Esophagus squamous epithelium (tissue), 5 donors: ENCODE measurements at places on chromosomes 6 and 20.

- H3K27me3 ChIP-seq, result no peaks in the 10 kb centered on the region
- H3K4me1 ChIP-seq, result peaks cover 14% of the 10 kb centered on the region
- H3K27ac ChIP-seq, result peak overlapping the region; percentile 76
- no peak for DNase-seq
- H3K36me3 ChIP-seq, result no peaks in the 10 kb centered on the region
Observed at GRCh38 chr6:47135772-47136171, 93.6 kb upstream of the ADGRF1 start.

- no peak overlapping the region for H3K4me3 ChIP-seq
- H3K4me1 ChIP-seq, result no peaks in the 10 kb centered on the region
- no peak overlapping the region for H3K27ac ChIP-seq
- H3K36me3 ChIP-seq, result no peaks in the 10 kb centered on the region
- no peak for DNase-seq
- peaks cover 14% of the 10 kb centered on the region for H3K27me3 ChIP-seq
Observed at GRCh38 chr6:46090115-46091079, 39.4 kb upstream of the ENPP4 start.

DNA sequence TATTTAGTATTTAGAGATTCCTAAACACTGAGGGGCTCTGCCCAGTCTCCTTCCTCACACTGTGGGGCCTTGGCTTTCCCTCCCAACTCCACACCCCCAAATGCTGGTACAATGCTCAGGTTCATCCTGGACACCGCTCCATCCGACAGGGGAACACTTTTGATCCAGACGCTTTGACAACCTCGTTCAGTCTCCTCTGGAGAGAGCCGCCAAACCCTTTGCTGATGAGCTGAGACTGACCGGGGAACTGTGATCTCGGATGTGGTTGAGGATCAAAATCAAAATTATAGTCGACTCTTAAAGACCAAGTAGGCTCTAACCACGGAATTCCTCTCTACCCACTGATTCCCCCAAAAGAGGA, 38.8 kb upstream of the HLA-E start:
- H3K4me3 ChIP-seq, result peak overlapping the region; percentile 26
- no peak for DNase-seq
- no peaks in the 10 kb centered on the region for H3K36me3 ChIP-seq

DNA sequence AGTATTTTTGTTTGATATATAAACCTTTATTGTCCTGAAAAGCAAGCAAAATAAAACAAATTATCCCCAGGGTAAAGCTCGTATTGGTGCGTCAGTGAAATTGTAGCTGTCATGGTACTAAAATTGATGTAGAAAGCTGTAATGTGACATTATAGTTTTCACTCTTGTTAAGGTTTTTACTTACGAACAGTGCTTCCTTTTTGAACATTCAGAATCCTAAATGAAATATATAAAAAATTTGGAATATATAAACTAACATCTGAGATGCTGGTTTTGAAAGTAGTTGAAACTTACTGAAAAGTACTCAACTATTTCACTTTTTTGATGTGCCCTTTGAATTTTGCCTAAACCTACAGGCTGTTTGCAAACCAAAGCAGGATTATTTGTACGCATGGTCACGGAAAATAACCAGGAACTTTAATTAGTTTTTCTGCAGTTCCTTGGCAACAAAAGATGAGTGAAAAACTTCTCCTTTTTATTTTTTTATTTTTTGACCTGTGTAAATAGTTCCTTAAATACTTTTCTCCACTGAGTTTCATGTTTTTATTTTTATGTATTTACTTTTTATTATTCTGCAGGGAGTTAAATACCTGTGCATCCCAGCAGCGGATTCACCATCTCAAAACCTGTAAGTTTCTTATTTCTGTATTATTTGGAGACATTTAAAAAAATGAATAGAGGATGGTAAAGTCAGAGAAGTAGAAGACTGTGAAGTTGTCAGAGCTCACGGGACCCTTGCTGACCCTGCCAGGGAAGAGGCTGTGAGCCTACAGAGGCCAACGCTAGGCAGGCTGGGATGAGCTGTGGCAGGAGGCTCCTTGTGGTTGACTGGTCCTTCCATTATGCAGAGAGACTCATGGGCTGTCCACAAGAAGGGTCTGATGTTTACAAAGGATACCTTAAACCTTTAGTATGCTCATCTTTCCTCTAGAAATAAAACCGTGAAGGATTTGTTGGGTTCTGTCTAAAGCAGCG, 42.5 kb downstream of the DUSP22 start:
- H3K36me3 ChIP-seq, result no peaks in the 10 kb centered on the region
- H3K27me3 ChIP-seq, result no peaks in the 10 kb centered on the region
- H3K4me1 ChIP-seq, result no peaks in the 10 kb centered on the region
- no peak overlapping the region for H3K27ac ChIP-seq

GRCh38 chr20:13821876-13822275, 37.0 kb downstream of the NDUFAF5 start:
- DNase-seq, result no peak
- H3K27me3 ChIP-seq, result no peaks in the 10 kb centered on the region
- H3K27ac ChIP-seq, result no peak overlapping the region
- no peaks in the 10 kb centered on the region for H3K36me3 ChIP-seq
- no peaks in the 10 kb centered on the region for H3K4me1 ChIP-seq

- DNase-seq, result no peak
- H3K36me3 ChIP-seq, result no peaks in the 10 kb centered on the region
- H3K27me3 ChIP-seq, result no peaks in the 10 kb centered on the region
- no peak overlapping the region for H3K27ac ChIP-seq
Observed at GRCh38 chr6:150579611-150580010, 20.1 kb upstream of the PLEKHG1 start.

GRCh38 chr6:146543940-146544615, 445 bp downstream of the RAB32 start:
- H3K27me3 ChIP-seq, result no peaks in the 10 kb centered on the region
- peaks cover 16% of the 10 kb centered on the region for H3K4me1 ChIP-seq
- H3K27ac ChIP-seq, result peak overlapping the region; percentile 96
- no peaks in the 10 kb centered on the region for H3K36me3 ChIP-seq
- DNase-seq, result no peak
- peak overlapping the region; percentile 46 for H3K4me3 ChIP-seq

GRCh38 chr6:18207438-18207837, 52.2 kb downstream of the KDM1B start:
- no peak for DNase-seq
- H3K36me3 ChIP-seq, result peaks cover 72% of the 10 kb centered on the region
- no peaks in the 10 kb centered on the region for H3K27me3 ChIP-seq
- H3K4me3 ChIP-seq, result no peak overlapping the region
- H3K27ac ChIP-seq, result no peak overlapping the region
- H3K4me1 ChIP-seq, result no peaks in the 10 kb centered on the region

DNA sequence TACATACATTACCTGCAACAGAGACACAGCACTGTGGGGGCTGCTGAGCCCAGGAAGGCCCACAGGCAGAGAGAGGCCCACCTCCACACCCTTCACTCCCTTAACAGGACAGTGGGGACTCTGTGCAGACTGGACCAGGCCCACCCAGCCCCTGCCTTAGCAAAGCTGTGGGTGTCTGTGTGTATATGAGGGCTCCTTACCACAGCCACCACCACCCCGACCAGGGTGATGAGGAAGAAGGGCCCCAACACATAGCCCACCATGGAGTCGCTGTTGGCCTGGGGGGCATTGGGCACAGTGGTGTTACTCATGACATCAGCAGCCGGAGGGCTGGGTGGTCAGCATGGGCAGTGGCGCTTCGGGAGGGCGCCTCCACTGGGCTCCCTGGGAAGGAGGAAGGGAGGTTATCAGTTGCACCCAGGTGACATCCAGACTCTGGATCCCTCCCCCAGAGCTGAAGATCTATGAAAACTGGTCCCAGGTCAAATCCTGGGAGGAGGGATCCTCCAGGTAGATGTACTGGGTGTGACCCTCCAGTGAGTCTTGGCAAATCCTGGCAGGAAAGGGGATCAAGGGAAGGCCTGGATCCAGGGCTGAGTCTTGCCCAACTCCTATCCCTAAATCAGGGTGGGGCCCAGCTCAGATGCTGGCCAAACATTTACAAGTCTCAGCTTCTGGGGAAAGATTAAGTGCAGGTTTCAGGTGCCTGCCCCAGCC, 1.2 kb downstream of the SMIM29 start:
- H3K27ac ChIP-seq, result peak overlapping the region; percentile 94
- H3K4me3 ChIP-seq, result peak overlapping the region; percentile 90
- H3K27me3 ChIP-seq, result no peaks in the 10 kb centered on the region
- no peak for DNase-seq
- H3K4me1 ChIP-seq, result peaks cover 43% of the 10 kb centered on the region

- no peaks in the 10 kb centered on the region for H3K27me3 ChIP-seq
- DNase-seq, result no peak
- no peak overlapping the region for H3K27ac ChIP-seq
- no peaks in the 10 kb centered on the region for H3K4me1 ChIP-seq
Observed at GRCh38 chr20:4876731-4877130, 124.6 kb downstream of the SLC23A2 start.

GRCh38 chr6:84095156-84095555, 61.6 kb downstream of the MRAP2 start:
- H3K36me3 ChIP-seq, result no peaks in the 10 kb centered on the region
- DNase-seq, result no peak
- H3K4me3 ChIP-seq, result no peak overlapping the region

DNA sequence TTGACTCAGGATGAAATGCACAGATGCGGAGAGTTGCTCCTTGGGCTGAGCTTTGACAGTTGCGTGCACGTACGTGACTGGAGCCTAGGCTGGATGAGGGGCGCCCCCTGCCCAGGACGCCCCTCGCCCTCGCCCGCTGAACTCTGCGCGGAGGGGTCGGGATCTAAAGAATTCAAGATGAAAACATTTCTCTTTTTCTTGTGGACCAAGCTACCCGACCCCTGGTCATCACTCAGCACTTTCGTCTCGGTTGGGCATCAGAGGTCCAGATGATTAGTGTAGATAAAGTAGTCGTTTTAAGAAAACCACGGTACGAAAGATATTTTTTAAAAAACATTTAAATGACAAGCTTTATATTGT, 700 bp downstream of the DTD1 start:
- DNase-seq, result no peak
- H3K4me1 ChIP-seq, result peaks cover 6% of the 10 kb centered on the region
- peak overlapping the region; percentile 64 for H3K27ac ChIP-seq
- no peaks in the 10 kb centered on the region for H3K27me3 ChIP-seq
- H3K4me3 ChIP-seq, result peak overlapping the region; percentile 90

DNA sequence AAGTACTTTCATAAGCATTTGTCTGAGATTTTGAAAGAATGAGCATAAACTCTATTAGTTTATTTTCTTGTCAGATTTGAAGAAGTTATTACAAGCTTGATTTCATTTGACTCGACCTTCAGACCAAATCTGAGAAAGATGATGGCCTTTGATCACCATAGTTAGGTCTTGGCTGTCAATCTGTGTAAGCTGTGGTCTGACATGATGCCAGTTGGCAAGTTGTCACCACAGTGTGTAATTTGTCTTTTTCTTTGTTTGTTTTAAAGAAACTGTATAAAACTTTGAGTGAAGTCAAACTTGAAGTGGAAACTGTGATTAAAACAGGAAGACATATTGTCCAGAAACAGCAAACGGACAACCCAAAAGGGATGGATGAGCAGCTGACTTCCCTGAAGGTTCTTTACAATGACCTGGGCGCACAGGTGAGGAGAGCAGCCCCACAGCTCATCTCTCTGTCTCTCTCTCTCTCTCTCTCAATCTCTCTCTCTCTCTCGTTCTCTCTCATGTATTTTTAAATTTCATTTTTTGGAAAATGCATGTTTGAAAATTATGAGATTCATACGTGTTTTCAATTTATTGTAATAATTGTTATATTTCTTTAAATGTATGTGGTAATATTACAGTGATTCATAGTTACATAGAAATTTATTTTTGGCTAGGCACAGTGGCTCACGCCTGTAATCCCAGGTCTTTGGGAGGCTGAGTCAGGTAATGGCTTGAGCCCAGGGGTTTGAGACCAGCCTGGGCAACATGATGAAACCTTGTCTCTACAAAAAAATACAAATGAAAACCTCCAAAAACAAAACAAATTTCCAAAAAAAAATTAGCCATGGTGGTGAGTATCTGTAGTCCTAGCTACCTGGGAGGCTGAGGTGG, 208.1 kb downstream of the UTRN start:
- no peaks in the 10 kb centered on the region for H3K27me3 ChIP-seq
- H3K27ac ChIP-seq, result no peak overlapping the region
- no peaks in the 10 kb centered on the region for H3K4me1 ChIP-seq
- H3K4me3 ChIP-seq, result no peak overlapping the region

- DNase-seq, result no peak
- H3K27ac ChIP-seq, result no peak overlapping the region
- no peaks in the 10 kb centered on the region for H3K27me3 ChIP-seq
Observed at GRCh38 chr20:43984587-43984986, 69.9 kb downstream of the TOX2 start.

DNA sequence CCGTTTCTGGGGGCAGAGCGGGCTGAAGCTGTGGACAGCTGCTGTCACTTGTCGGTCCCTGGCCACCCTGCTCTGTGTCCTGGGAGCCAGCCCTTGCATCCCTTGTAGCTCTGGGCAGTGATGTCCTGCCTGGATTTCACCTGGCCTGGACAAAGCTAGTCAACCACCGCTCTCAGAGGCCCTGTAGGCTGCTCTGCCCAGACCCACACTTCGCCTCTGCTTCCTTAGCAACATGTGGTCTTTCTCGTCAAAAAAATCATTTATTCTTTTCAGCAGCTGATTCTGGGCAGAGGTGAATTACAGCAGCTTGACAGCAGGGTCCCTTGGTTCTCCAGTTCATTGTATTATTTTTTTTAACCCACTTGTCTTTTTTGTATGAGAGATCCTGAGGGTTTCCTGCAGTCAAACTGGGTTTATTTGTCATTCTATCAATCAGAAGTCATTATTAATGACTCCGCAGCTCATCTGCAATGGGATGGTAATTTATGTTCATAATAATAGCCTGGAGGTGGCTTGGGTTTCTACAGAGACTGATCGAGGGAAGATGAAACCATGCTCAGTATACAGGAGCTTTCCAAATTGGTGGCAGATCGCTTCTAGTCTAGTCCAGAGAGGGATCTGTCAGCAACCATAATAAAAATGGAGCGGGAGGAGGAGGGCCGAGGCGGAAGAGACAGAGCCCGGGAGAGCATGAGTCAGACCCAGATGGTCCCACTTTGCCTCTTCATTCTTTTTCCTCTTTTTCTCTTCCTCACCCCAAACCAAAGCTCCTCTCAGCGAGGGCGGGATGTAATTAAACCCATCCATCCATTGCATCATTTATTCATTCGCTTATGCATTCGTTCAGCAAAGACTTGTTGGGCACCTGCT, 22.4 kb downstream of the EDN3 start:
- H3K27me3 ChIP-seq, result no peaks in the 10 kb centered on the region
- H3K4me3 ChIP-seq, result no peak overlapping the region
- no peaks in the 10 kb centered on the region for H3K36me3 ChIP-seq
- H3K27ac ChIP-seq, result no peak overlapping the region

GRCh38 chr6:1381481-1382330, 7.7 kb upstream of the FOXF2 start:
- peaks cover 48% of the 10 kb centered on the region for H3K27me3 ChIP-seq
- H3K27ac ChIP-seq, result peak overlapping the region; percentile 83
- H3K4me3 ChIP-seq, result peak overlapping the region; percentile 19
- H3K4me1 ChIP-seq, result peaks cover 82% of the 10 kb centered on the region
- no peak for DNase-seq

DNA sequence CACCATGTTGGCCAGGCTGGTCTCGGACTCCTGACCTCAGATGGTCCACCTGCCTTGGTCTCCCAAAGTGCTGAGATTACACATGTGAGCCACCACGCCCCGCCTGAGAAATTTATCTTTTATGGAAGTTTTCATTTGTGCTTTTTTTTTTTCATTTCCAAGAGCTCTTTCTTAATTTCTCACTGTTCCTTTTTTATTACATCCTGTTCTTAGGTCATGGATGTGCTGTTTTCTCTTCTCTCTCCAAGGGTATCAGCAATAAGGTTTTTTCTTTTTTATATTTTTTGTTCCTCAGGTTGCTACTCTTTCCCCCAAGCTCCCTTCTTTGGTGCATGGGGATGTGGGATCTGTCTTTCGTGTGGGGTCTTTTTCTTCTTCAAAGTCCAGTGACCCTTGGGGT, 21.2 kb upstream of the LSM14B start:
- no peak for DNase-seq
- H3K4me3 ChIP-seq, result no peak overlapping the region
- no peaks in the 10 kb centered on the region for H3K4me1 ChIP-seq
- no peaks in the 10 kb centered on the region for H3K36me3 ChIP-seq
